ENCODE measurements at places on chromosomes 5 and 9.
A peak's percentile ranks its signal among the peaks of the same experiment; 100 is the strongest.

GRCh38 chr5:120613729-120614128, 149.6 kb downstream of the PRR16 start:
- no peak for DNase-seq

DNA sequence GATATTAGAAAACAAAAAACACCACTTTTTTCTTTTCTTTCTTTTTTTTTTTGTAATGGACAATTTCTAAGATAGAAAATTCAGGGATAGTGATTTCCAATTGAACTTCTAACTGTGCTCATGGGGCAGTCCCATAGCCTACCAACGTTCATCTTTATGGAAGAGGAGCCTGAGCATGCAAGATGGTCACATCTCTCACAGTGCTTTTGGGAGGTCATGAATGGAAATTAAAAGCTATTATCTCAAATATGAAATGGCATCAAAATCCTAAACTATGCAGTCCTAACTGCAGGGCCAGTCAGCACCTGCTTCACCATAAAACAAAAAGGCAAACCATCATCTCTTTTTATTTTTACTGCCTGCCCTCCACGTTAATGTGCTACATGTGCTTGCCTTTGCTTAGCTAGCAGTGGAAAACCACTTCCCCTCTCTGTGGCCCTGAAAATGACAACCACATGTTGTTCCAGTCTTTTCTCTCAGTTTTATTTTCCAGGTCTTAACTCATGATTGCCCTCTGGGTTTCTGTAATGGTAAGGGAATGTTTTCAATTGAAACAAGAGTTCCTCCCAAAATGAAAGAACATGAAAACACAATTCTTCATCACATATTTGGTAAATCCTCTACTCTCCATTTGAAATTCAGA, 16.7 kb downstream of the IFNB1 start:
- DNase-seq: no peak

- peak; percentile 12 for DNase-seq
Measured at GRCh38 chr9:96618209-96619123, 1.2 kb downstream of the CDC14B start.

DNA sequence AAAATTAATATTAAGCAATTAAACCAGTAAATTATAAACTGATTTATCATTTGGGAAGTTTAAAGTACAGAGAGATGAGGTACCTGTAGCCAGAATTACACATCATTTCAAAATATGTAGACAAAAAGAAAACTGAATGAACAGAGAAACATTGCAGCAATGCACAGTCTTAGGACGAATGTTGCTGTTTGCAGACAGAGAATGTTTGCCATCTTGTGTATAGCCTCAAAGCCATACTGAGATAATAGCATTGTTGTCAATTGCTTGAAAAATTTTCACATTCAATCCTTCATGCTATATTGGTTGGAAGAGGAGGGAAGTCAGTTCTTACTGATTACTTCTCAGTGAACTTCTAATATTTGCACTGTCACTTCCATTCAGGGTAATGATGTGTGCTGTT, 326.2 kb downstream of the PRR16 start:
- DNase-seq: no peak

DNA sequence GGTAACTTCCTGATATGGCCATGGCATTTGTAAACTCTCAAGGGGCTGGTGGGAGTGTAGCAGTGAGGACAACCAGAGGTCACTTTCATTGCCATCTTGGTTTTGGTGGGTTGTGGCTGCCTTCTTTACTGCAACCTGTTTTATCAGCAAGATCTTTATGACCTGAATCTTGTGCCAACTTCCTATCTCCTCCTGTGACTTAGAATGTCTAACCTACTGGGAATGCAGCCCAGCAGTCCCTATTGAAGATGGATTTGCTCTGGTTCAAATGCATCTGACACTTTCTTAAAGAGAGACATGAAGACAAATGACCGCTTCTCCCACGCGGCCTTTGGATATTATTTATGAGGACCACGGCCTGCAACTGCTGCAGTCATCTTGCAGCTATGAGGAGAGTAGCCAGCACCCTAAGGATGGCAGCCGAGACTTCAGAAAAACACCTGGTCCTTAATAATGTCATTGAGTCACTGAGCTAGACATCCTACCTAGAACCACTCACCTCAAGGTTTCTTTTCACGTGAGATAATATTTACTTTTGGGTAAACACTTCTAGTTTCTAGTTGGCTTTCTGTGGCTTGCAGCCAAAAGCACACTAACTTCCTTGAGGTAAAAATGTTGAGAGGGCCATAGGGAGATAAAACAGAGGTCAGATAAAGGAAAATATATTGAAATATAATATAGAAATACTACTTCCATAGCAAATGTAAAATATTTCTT, 28.2 kb downstream of the CETN3 start:
- no peak for DNase-seq

- DNase-seq: no peak
Measured at GRCh38 chr5:54867310-54867944, 118.0 kb downstream of the ESM1 start.

DNA sequence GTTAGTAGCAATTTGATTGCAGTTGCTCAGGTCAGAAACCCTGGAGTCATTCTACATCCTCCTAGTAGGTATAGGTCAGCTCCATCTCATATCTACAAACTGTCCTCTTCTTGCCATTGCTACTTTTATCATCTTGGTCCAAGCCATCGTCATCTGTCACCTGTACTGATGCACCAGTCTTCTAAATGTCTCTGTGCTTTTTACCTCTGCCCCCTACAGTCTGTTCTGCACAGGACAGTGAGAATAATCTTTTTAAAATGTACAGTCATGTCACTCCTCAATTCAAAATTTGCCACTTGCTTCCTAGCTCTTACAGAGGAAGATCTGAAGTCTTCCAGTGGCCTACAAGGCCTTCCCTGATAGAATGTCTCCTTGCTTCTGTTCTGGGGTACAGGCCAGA, 6.8 kb downstream of the NNT start:
- DNase-seq: no peak

GRCh38 chr9:34558919-34559623, 30.5 kb downstream of the CNTFR start:
- no peak for DNase-seq

- DNase-seq: no peak
Measured at GRCh38 chr5:30690931-30691330, 502.6 kb upstream of the CDH6 start.

DNA sequence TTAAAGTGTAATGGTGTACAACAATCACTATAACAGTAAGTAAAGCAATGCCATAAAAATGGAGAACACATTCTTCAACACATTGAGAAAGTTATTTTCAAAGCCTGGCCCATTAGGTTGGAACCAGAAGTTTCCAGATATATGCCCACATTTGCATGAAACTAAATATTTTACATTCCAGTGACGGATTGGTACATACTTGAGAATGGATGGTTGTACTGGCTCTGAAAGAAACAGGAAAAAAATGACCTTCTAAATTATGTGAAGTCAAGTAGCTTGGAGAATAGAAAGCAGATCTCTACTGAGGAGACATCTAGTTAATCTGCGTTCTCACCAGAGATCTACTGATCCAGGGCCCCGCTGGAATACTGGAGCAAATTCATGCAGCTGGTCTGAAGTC, 1037.0 kb downstream of the NR2F1-AS1 start:
- no peak for DNase-seq

- no peak for DNase-seq
Measured at GRCh38 chr9:14883310-14883944, 26.8 kb downstream of the FREM1 start.

GRCh38 chr9:21974722-21975409, 19.3 kb downstream of the CDKN2A start:
- peak; percentile 46 for DNase-seq

GRCh38 chr9:69785757-69786156, 25.9 kb upstream of the PTAR1 start:
- no peak for DNase-seq

DNA sequence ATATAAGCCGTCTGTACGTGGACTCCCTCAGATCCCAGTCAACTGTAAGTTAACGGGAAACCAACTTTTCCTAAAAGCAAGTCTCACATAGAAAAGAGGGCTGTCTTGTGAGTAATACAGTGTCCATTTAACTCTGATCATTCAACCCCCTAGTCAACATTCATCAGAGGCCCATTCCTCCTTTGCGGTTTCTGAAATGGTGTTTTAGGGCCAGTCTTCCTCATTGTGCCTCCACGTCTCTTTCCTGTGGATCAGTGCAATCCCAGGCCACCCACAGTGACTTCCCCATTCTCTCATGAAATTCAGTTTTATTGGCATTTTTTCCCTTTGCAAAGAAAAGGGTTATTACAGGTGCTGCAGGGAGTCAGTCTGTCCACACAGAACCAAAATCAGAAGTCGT, 261.8 kb downstream of the NR3C1 start:
- DNase-seq: no peak

Measured in stimulated activated CD4-positive, alpha-beta T cell treated with anti-CD3 and anti-CD28 coated beads, Interleukin-4, amount 100 ng/mL, for 4 hours (primary cell).